Glutamatergic neuron (in vitro differentiated cells): ENCODE measurements at places on chromosomes 12 and 14. TPM values are rescaled to one million over a fixed set of nuclear protein-coding genes. Genes with fewer than 3 reads are reported as not detected.

GRCh38 chr12:19800884-19801283 is 361.6 kb downstream of the AEBP2 start:
- DNase-seq = no peak

GLT1D1 gene
- 4.4 TPM for total RNA-seq

GRCh38 chr12:70994217-70994788 is 73.8 kb upstream of the PTPRR start:
- DNase-seq = no peak

- DNase-seq = no peak
Observed at GRCh38 chr12:42309996-42310395, 15.9 kb downstream of the ZCRB1 start.

GRCh38 chr14:95533391-95533821 is 1.4 kb upstream of the GLRX5 start:
- DNase-seq = no peak

IL31 gene
- total RNA-seq = not detected

REM2 gene
- 73.2 TPM for total RNA-seq

DNA sequence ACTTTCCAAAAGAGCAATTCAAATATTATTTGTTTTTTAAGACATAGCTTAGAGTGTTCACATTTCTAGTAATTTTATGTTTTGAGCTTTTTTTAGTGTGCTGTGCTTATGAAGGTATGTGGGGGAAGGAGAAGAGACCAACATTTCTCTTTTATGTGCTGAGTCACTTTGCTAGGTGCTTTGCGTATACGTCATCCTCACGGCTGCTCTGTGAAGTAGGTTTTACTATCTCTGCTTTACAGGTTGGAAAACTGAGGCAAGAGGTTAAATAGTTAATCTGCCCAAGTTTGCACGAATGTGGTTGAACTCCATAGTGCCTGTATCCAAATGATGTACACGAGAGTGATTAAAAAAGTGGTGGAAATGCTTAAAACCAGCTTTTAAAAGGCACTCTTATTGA is 75.9 kb downstream of the AEBP2 start:
- no peak for DNase-seq

DNA sequence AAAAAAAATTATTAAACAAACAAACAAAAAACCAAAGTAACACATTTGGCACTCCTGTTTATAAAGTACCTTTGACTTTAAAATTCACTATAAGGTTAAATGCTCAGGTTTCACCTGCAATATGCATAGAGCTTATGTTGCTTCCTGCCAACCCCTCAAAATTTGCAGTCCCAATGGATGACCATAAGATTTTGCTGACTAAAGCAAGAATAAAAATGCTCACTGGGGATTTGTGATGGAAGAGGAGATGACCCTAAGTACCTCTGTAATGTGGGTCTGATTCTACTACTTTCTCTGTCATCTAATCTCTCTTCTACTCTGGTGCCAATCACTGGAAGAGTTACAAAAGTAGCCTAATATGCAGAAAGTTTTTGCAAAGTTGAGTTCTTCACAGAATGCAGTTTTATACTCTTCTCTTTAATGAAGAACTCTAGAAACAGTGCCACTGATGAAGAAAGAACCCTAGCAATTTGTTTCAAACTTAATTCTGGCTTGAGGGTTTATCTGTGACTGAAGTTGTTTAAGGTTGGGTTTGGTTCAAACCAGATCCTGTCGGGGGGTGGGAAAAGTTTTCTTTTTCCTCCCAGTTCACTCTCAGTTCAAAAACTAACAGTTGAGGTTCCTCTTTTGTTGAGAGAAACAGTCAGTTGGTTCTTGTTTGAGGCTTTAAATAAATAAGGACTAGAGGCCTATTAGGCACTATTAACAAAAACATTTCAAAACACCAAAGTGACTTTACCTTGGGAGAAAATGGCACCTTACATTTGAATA is 10.9 kb downstream of the WASHC3 start:
- DNase-seq = no peak

STYK1 gene
- total RNA-seq = not detected

TSHR gene
- 0.74 TPM for total RNA-seq

- no peak for DNase-seq
Observed at GRCh38 chr14:52598568-52598967, 45.9 kb downstream of the GPR137C start.

DNA sequence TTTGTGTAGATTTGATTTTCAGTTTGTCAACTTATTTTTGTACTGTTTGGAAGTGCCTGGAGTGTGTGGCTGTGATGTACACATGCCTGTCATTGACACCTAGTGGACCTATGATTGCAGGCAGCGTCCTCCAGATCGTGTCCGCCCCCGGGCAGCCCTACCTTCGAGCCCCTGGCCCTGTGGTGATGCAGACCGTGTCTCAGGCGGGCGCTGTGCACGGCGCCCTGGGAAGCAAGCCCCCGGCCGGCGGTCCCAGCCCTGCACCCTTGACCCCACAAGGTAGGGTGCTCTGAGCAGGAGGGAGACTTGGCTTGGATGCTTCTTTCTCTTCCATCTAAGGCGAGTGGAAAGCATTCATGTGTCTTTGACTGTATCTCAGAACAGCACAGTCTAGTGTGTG is 75.8 kb downstream of the EP400 start:
- no peak for DNase-seq
